ENCODE measurements at places on chromosomes 12 and 14.

- no peak for DNase-seq
These were observed 18.5 kb downstream of the SFSWAP start for GRCh38 chr12:131729254-131729955.

DNA sequence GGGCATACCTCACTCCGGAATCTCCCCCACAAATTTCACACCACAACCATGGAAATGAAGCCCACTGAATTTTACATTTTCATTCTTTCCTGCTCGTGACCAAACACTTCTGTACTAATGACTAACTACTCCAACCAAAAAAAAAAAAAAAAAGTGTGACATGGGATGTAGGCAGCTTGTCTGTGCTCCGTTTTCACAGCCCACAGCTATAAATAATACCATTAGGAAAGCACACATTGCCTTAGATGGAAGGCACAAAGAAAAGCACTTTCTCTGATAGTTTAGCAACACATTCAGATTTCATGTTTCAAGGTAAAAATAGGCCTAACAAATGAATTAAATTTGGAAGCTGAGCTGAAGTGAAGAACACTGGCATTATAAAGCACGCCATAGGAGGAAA is 42.5 kb downstream of the DUSP6 start:
- DNase-seq: no peak

DNA sequence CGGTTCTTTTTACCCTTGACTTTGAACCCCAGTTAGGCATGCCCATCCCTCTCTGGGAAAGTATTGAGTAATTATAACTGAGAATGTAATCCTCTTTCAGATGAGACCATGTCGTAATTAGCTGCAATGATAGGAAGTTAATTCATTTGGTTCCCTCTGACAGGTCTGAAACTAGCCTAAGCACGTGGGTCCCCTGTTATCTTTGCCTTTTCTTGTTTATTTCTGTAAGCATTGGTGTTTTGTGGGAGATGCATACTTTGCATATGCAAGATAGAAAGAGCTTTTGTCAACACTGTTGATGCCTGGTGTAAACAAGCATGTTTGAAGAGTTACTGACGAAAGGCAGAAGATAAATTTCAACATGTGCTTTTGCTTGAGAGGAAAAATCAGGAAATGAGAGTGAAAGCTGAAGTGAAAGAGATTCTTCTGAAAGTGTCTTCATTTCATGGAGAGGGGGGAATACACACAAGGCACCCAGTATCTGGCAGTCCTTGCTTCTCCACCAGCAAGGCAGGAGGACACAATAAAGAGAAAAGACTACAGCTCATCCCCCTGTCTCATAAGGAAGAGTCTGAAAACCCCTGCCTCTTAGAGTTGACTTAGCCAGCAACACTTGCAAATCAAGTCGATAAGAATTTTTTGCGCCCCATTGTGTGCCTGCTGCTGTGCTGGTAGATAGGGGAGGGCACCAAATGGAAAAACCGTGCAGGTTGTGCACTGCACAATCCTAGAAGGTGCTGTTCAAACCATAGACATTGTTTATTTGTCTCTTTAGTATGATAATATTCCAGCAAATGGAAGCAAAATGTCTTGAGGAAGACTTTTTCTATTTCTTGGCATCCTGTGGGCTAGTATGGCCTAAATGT is 77.8 kb downstream of the SLC24A4 start:
- no peak for DNase-seq

DNA sequence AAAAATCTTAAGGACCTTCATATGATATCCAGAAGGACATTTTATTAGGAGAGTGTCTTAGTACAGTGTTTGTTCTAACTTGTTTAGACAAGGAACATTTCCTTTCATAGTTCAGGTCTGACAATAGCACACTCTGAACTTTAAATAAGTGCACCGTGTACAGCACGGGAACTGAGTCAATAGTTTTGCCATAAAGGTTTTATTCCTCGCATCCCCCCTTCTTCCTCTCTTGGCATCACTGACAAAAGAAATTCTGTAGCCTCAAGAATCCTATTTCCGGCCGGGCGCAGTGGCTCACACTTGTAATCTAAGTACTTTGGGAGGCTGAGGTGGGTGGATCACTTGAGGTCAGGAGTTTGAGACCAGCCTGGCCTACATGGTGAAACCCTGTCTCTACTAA is 58.3 kb downstream of the TMCC3 start:
- DNase-seq: no peak

GRCh38 chr12:91613223-91613779 is 430.7 kb upstream of the DCN start:
- no peak for DNase-seq

GRCh38 chr12:12091071-12091470 is 20.3 kb downstream of the BCL2L14 start:
- DNase-seq: no peak

DNA sequence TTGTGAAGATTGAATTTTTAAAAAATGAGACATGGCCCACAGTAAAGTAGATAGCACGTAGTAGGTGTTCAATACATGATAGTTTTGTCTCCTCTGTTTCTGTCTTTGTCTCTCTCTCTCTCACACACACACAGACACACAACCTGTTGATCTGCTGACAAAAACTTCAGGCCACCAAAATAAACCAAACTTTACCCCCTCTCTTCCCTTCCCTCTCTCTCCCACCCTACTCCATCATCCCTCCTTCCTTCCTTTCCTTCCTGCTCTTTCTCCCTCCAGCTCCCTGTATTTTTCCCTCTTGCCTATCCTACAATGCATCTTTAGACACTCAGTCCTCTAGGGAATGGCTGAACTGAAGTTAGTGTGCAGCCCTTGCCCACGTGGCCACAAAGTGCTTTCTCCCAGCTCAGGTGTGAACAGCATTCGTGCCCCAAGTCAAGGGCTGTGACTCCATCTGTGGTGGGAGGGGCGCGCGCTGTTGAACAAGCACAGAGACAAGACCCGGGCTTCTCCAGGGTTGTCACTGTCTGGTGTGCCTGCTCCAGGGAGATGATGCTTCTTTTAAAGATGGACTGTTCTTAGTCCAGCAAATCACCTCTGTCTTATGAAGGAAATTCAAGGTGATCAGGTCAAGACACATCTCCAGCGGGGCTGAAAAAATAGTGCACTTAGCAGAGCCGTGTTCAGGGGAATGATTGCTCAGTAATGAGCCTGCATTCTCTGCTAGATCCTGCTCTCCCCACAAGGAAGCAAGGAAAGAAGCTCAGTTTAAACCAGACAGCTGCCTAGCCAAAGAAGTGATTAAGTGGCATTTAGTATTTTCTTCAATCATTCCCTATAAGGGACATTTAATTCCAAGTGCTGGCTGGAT is 75.3 kb downstream of the WSCD2 start:
- no peak for DNase-seq

- no peak for DNase-seq
These were observed 95.8 kb upstream of the RAP1B start for GRCh38 chr12:68514807-68515411.

- no peak for DNase-seq
These were observed 42.6 kb downstream of the LTBP2 start for GRCh38 chr14:74569387-74569786.

DNA sequence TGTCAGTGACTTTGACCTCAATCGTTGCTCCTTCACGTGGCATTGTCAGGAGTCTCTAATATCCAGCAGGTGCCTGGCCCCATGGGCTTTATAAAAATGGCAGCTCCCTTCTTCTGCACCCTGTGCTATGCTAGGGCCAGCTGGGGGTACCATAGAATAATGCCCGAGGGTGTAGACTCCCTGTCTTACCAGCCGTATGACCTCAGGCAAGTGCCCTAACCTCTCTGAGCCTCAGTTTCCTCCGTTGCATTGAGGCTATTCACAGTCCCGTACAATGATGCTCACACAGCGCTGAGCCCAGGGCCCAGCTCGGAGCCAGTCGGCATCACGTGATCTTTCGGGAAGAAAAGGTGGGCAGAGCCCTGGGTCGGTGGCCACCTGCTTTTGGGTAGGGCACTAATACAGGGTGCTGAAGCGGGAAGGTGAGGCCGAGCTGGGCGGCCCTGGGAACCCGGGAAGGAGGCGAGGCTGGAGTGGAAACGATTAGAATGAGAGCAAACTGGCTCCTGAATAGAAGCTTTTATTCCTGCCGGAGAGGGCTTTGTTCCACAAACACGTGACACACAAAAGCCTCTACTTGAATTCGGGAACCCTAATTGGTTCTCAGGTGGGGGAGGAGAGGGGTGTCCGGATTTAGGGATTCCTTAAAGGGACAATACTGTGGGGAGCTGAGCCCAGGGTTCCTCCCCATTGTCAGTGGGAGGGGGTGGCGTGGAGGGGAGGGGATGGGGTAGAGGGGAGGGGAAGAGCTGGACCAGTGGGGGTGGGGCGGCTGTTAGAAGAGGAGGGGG is 19.9 kb upstream of the MSI1 start:
- no peak for DNase-seq

DNA sequence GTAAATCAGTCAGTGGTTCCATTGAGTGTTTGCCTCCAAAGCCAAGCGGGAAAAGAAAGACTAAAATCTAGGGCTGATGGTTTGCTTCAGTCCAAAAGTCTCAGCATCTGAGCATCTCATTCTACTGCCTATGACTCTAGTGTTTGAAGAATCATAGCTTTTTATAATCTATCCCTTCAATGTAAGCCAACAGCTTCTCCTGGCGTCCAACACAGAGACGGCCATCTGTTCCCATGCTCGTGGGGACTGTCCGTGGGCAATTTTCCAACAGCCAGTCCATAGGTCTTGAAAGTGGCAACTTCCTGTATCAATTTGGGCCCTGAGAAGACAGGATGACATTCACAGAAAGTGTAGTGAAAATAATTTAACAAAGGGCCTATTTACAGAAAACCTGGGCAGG is 544.4 kb upstream of the TMEM132C start:
- no peak for DNase-seq

GRCh38 chr12:107794451-107794850 is 19.9 kb downstream of the ASCL4 start:
- no peak for DNase-seq

DNA sequence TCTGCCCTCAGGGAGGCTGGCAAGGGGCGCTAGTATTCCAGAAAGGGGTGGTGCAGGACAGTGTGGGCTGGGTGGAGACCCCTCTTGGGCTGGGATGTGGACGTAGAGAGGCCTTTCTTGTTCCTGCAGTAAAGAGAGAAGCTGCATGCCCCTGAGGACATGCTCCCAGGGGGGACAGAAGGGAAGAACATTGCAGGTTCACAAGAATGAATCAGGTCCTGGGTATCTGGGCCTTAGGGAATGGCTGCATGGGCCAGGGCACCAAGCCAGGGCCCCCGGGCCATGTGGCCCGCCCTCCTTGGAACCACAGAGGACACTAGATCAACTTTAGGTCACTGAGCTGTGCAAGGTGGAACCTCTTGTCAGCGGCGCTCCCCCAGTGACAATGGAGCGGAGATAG is 51.8 kb downstream of the ZNF664 start:
- DNase-seq: no peak

DNA sequence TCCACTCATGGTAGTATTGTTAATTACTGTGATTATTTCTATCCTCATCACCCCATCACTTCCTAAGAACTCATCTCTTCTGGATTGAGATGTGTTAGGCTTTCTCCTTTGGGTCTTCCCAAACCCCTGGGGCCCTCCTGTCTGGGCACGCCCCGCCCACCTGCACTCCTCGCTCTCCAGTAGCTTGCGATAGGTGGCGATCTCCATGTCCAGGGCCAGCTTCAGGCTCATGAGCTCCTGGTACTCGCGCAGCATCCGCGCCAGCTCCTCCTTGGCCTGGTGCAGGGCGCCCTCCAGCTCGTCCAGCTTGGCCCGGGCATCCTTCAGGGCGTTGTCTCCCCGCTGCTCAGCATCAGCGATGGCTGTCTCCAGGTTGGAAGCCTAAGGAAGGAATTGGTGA is 6.8 kb downstream of the KRT71 start:
- no peak for DNase-seq

DNA sequence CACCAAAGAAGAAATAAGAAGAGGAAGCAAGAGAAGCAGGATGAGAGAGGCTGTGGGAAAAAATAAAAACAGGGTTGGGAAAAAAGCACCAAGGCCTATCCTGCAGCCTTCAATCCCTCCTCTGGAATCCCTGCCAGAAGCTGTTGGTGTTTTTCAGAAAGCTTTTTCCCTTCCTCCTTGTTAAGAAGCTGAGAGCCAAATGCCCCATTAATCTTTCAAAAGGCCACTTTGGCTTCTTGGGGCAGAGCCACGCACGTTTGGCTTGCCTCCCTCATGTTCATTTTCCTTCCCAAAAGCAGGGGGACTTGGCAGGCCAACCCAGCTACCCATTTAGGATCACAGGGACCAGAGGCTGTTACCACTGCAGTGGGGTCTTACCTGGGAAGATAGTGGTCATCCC is 365.3 kb downstream of the NUAK1 start:
- no peak for DNase-seq

Measured in activated CD8-positive, alpha-beta memory T cell treated with anti-CD3 and anti-CD28 coated beads for 1 hour (primary cell).